ENCODE measurements at places on chromosomes 6 and 20.

DNA sequence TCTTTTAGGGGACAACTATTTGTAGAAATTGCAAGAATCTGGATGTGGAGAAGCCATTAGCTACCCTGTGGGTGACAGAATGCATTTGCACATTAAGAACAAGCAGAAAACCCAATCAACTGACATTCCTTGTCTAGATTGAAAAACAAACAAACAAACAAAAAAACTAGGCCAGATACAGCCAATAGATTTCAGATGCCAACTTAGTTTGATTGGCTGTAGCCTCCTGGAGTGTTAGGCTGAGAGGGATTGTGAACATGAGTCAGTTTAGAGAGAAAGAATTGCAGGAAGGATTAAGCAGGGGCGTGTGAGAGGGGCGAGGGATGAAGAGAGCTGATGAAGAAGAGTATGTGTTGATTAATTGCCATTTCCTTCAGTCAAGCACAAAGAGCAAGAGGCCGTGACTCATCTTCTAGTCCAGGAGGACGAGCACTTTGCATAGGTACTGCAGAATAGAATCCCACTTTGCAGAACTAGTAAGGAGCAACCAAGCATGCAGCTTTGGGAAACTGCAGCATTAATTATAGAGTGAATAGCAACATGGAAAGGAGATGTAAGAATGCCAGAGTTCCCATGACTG, 188.0 kb upstream of the RAB32 start:
- DNase-seq: no peak

- peak; percentile 61 for DNase-seq
Observed at GRCh38 chr6:52590152-52590891, 13.5 kb upstream of the TRAM2 start.

DNA sequence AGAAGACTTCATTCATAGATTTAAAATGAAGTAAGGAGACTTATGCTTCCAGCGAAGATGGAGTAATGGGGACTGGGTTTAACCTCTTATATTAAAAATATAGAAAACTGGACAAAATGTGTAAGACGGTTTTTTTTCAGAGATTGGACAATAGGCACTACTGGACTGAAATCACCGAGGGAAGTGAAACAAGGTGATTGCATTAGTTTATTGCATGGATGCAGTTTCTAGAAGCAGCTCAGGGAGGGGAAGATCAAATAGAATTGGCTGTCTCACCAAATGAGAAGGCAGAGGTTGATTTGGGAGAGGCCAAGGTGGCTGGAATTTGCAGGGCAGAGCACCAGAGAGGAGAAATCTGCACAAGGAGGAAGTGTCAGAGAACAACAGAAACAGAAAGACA, 162.6 kb downstream of the DNAH8 start:
- no peak for DNase-seq

- DNase-seq: peak; percentile 91
Observed at GRCh38 chr20:45415822-45416637, at the start of gene PIGT. Gene PIGT, plus strand, starts transcription at chr20:45416141. Its CDS starts 16 bp downstream, at chr20:45416157.

DNA sequence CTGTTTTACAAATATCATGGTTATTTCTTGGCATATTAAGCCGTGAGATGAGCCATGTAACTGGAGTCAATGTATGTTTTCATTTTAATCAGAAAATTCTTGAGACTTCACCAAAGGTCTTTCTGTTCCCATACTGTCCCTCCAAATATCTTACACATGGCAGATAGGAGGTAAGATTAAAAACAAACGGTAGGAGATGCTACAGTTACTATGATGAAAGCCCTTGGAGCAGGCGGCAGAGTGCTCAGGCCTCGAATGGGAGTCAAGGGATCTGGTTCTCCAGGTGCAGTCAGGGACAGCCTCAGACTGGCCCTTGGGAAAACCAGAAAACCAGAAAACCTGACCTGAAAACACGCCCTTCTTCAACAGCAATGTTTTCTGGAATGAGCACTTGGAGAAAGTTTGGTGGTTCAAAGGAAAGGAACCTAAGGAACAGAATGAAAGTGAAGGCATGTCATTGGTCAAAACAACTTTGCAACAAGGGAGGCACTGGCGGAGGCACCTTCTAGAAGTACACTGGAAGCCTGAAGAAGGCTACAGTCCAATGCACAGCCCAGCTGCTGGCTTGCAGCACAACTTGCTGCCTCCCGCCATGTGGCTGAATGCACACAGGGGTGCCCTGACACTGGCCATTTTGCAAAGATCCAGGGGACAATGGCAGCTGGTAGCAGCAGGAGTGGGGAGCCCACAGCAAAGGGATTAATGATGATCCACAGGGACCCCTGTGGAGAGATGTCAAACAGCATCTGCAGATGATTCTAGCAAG, 17.4 kb upstream of the FOXO3 start:
- no peak for DNase-seq

- DNase-seq: no peak
Observed at GRCh38 chr20:36063916-36064657, 90.5 kb upstream of the EPB41L1 start.

DNA sequence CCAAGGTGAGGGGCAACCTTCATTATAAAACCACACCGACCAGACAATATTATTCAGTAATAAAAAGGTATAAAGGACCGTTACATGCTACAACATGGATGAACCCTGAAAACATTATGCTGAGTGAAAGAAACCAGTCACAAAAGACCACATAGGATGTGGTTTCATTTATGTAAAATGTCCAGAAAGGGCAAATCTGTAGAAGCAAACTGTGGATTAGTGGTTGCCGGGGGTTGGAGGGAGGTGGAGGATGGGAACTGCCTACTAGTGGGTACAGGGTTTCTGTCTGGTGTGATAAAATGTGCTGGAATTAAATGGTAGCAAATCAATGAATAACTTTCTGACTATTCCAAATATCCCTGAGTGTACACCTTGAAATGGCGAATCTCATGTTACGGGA, 10.2 kb upstream of the PRND start:
- no peak for DNase-seq

DNA sequence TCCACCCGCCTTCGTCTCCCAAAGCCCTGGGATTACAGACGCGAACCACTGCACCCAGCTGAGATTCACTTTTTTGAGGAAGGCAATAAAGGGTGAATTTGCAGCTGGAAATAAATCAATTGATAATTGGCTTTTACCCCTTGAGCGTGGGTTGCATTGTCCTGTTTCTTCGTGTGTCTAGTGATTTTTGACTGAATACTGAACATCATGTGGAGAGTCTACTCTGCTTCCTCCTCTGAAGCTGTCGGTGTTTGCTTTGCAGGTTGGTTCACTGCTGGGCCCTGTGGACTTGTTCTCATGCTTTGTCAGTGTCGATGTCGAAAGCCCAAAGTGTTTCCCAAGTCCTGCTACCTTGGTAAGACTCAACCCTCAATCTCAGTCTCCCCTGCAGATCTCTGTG, 5.8 kb upstream of the EEF1A2 start:
- DNase-seq: no peak

DNA sequence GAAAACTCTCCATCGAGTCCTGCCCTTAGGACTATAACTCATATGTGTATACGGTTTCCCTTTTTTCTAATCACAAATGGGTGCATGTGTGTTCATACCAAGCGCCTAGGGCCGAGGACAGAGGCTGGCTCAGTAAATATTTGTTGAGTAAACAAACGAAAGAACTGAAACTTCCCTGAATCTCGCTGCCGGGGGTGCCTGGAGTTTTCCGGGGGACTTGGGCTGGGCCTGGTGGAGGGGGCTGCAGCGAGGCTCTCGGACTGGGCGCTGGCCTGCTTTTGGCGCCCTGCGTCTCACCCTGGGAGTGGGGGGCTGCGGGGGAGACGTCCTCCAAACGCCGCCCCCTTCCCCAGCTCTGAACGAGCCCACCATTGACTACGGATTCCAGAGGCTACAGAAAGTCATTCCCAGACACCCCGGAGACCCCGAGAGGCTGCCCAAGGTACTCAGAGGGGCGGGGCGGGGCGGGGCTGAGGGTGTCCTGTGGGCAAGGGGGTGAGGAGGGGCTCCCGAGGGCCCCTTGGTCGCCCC, 49.0 kb downstream of the CPXM1 start:
- DNase-seq: peak; percentile 15

DNA sequence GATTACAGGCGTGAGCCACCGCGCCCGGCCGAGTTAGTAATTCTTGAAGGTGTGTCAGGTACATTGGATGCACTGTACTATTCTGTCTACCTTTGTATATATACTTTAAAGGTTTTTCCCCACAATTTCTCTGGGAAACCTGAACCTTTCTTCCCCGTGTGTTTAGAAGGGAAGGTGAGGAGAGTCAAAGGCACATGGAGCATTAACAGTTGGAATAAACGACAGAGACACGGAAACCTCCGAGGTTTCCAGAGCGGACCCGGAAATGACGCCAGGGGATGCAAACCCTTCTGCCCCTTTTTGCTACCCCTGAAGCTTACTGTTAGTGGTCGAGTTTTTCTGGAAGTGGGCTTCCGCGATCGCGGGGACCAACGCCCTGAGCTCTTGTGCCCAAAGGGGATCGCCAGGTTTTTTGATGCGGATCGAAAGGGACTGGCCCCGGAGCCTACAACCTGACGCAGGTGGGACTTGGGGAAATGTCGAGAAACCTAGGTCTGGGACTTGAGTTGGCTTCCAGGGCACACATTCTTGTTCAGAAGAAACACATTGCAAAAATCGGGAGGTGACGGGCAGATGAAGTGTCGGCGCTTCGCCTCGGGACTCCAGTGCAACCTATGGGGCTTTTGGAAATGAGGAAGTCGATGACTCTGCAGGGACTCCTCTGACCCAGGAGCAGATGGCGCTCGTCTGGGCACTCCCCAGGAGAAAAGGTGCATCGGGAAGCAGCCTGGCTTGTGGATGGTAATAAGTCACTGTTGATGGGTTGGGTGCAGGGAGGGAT, 218.2 kb downstream of the OR2B2 start:
- DNase-seq: peak; percentile 44

- peak; percentile 90 for DNase-seq
Observed at GRCh38 chr20:23139524-23139923, 53.4 kb upstream of the CD93 start.

DNA sequence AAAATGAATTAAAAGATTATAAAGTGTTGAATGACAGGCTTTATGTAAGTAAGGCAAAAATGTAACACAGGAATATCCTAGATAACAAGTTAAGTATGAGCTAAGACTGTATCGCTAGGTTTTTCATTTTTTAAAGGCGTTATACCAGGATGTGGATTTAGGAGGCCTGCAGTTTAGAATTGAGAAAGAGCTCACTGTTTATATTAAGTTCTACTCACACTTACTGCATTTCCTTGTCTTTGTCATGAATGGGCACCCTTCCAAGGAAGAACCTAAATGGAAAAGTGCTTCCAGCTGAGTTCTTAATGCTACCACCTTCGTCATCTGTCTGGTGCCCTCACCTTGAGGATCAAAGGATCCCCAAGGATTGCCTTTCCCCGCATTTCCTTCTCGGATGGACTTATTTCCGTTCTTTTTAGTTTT, 148.7 kb downstream of the SOX4 start:
- peak; percentile 14 for DNase-seq

GRCh38 chr20:32906200-32906599, 47.5 kb downstream of the EFCAB8 start:
- DNase-seq: no peak

- DNase-seq: no peak
Observed at GRCh38 chr6:107624541-107624940, 134.6 kb downstream of the SOBP start.

GRCh38 chr6:30684386-30685156, 1.9 kb downstream of the PPP1R18 start:
- no peak for DNase-seq

DNA sequence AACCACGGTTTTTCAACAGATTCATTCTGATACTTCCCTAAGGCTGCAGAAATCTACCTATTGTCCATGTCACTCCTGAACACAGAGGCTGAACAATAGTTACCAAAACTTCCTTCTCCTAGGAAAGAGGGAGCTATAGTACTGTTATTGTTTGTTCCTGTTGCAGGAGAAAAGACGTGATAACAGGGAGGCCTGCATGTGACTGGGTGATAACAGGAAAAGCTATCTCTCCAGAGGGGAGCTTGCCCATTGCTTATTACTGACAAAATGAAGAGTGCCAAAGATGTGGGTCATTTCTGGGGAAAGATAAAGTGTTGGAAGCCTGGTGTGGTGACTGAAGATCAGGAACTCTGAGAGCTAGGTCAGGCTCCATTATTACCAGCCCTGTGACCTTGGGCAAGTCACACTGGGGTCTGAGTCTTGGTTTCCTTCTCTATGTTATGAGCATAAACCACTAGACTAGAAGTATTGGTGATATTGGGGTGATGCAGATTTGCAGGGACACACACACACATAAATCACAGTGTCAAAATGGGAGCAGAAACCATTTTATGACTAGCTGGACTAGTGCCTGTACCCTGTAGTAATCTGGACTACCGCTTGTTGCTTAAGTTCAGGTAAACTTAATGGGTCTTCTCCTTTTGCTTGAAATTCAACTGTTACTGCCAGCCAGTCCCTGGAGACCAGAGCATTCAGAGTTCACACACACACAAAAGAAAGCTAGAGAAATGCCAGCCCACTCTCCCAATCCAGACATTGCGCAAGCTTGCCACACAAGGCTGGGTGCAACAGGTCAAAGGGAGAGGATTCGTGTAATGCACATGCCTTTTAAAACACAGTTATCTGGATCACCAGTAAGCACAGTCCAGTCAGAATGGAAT, 136.0 kb upstream of the CNR1 start:
- DNase-seq: no peak

GRCh38 chr20:38098952-38099351, 65.4 kb downstream of the RPRD1B start:
- DNase-seq: no peak

DNA sequence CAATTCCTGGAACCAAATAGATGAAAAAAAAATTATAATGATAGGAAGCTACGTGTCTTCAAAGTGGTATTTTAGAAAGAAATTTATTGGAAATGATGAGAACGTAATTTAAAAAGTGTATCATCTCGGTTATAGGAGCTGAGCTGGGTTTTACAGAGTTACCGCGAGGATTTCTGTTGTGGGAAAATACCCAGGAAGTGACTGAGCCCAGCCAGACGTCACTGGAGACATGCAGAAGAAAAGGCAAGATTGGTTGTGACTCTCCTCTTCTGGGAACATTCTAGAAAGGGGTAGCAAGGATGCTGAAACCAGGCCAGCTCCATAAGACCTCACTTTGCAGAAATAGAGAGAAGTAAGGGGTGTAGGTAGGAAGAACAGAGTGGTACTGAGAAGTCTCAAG, 95.9 kb upstream of the ADGRF1 start:
- DNase-seq: no peak

GRCh38 chr6:19849755-19850154, 12.6 kb downstream of the ID4 start:
- no peak for DNase-seq

GRCh38 chr6:79719248-79719960, 88.3 kb downstream of the SH3BGRL2 start:
- DNase-seq: no peak

DNA sequence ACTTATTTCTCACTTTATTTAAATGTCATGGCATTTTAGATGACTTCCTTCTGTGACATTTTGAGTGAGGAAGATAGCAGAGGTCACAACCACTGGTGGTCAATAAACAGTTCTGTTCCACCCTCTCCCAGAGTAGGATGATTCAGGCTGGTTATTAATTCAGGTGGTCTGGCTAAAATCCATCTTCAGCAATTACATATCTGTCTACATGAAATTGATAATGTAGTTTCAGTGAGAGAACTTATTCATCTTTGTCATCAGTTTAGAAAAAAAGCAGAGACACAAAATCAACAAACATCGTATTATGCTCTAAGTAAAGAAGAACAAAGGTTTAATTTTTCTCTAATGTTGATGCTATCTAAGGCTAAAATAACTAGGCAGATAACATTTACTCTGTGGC, 525.5 kb downstream of the TENT5A start:
- no peak for DNase-seq

GRCh38 chr20:25538838-25539665, 46.3 kb downstream of the NINL start:
- DNase-seq: no peak

Measured in NCI-H1105 treated with DMSO at 0.1 percent for 48 hours (cell line).